CD4-positive, alpha-beta T cell treated with Interleukin-17A for 1 hour (primary cell): ENCODE measurements at places on chromosomes 1 and 21.

DNA sequence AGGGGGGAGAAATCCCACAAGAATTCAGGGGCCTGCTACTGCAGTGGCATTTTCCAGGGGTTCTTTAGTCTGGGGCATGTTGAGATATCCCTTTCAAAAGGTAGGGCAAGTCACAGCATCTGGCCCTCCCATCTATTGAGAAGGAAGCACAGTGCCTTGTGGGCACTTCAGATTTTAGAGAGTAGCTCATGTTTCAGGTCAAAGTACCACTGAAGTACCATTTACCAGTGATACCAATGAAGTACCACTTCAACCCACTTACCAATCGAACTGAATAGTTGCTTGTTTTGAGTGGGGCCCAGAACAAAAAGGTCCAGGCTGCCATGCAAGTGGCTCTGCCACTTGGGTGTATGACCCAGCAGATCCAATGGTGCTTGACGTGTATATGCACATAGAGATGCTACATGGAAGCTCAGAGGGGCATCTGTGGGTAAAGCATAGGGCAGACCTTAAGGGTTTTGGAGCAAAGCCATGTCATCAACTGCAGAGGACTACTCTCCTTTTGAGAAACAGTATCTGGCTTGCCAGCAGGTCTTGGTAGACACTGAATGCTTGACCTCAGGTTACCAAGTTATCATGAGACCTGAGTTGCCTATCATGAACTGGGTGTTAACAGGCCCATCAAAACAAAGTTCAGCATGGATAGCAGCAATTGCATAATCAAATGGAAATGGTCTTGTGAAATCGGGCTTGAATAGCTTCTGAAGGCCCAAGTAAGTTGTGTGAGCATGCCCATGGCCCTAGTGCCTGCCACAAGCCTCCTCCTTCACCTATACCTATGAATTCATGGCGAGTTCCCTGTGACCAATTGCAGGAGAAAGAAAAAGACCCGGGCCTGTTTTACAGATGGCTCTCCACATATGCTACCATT is 23.5 kb downstream of the PLA2G2D start:
- DNase-seq: no peak

DNA sequence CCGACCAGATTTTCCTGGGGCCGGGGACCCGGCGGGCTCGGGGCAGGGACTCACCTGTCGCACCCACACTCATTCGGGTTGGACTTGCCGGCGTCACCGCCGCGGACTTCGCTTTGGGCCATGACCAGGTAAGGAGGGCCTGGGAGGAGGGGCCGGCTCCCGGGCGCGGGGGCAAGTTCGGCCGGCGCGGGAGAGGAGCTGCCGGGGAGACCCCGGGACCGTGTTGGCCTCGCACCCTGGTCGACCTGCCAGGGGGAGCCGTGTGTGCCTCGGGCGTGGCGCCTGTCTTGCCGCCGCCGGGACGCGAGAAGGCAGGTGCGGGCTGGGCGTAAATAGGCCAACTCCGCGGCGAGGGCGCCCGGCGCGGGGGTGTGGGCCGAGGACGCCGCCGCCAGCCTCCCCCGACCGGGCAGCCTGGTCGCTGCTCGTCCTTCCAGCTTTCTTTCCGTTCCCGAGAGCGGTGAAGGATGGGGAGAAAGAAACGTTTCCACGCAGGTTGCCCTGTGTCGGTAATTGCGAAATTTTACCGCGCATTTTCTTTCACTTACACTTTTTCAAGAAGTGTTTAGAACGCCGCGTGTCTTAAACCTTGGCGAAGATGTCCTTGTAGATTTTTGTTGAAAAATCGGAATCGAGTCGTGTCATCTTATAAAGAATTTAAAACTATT is 558 bp downstream of the USP1 start:
- DNase-seq: no peak

DNA sequence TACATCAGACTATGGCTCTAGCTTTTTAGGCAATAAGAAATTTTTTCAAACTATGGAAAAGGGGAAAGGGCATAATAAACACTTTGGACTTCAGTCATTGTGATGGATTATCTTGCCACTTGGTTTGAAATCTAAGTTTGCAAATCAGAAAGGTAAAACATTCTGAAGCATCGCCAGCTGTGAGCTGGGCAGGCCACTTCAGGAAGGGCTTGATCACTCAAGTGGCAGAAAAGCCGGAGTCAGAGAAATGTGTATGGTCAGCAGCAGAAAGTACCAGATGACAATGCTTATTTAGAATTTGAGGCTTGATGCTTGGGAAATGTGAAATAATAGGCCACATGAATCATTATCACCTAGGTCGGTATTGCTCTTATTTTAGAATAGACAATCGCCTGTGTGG is 79.7 kb downstream of the ZNF648 start:
- DNase-seq: no peak

- DNase-seq: no peak
Measured at GRCh38 chr1:231266811-231267322, 25.9 kb downstream of the GNPAT start.

GRCh38 chr1:109290998-109291397 is 8.1 kb upstream of the PSRC1 start:
- peak; percentile 5 for DNase-seq

DNA sequence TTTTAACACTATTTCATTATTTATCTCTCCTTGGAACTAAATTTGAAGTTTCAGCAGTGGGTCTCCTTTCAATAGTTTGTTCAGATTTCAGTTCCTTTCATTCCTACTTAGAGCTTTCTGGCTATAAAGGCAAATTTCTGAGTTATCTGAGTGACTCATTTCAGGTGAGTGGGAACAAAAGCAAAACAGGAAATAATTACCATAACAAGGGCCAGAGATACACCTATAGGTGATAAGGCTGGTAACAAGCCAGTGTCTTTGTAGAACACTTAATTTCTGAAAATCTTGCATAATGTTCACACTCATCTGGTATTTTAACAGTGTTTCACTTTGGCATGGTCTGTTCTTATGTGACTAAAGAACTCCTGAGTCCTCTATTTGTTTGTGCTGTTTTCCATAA is 64.5 kb upstream of the PRRC2C start:
- DNase-seq: peak; percentile 37

DNA sequence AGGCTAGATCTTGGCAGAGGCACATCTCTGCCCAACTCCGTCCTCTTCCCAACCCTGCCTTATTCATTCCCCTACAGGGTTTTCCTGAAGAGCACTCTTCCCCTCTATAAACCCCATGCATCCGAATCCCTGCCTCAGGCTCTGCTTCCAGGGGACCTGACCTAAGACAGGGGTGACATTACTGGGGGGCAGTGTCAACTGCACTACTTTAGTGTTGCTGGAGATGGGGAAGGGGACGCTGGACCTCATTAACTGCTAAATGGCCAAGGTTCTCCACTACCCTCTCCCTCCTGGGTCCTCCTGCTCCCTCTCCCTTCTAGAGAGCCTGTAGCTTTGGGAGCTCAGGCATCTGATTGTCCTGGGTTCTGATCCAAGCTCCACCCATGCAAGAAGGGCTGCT is 126.2 kb downstream of the GRIK3 start:
- DNase-seq: no peak

GRCh38 chr1:44672961-44673674 is 1.2 kb downstream of the TMEM53 start:
- DNase-seq: no peak

DNA sequence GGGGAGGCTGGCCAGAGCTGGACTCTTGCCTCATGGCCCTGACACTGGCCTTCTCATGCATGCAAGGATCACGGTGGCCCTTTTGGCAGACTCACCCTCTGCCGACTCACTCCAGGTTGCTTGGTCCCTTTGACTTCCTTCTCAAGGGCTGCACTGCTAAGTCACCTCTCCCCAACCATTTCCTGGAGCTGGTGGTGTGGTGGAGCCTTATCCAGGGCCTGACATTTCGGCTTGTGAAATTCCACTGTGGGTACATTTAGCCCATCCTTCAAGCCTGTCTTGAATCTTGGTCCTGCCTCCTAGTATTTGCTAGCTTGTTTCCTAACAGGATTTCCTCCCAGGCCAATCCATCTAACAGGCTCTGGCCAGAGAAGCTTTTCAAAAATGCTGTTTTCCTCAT is 52.6 kb upstream of the JUN start:
- no peak for DNase-seq

GRCh38 chr21:23026878-23027277 is 2028.7 kb downstream of the NCAM2 start:
- no peak for DNase-seq

DNA sequence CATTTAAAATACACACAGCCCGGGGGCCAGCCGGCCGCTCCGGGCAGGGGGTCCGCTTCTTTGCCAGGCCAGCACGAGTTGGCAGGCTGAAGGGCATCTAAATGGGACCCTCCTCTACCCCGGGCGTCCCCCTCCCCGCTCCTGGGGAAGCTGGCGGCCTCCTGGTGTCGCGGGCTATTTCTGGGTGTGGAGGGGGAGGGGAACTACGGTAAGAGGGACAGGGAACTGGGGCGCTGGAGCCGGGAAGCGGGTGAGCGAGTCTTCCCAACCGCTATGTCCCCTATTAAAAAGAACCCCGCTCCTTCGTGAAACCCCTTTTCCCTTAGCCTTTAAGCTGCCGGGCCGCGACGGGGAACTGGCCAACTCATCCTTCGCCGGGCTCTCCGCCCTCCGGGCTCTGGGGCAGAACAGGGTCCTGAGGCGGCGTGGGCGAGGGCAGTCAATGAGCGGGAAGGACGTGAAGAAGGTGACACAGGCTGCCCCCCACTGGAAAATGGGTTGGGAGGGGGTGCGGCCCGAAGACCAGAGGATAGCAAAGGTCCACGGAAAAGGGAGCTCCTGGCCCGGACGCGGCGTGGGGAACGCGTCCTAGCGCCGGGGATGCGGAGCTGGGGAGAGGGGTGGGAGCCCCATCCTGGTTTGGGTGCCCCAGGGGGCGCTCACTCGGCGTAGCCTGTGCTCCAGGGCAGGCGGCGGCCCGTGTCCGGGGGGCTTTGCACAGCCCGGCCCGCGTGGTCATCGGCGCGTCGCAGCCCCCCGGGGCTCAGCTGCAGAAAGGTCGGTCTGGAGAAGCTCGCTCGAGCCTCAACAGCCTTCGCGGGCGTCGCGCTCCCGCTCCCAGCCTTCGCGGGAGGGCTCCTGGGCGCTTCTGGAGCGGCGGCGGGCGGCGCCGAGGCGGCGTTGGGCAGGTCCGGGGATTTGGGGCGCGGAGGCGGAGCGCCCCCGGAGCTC is 544 bp downstream of the PPM1J start:
- no peak for DNase-seq

GRCh38 chr1:23090056-23090455 is 70.8 kb downstream of the KDM1A start:
- DNase-seq: no peak

DNA sequence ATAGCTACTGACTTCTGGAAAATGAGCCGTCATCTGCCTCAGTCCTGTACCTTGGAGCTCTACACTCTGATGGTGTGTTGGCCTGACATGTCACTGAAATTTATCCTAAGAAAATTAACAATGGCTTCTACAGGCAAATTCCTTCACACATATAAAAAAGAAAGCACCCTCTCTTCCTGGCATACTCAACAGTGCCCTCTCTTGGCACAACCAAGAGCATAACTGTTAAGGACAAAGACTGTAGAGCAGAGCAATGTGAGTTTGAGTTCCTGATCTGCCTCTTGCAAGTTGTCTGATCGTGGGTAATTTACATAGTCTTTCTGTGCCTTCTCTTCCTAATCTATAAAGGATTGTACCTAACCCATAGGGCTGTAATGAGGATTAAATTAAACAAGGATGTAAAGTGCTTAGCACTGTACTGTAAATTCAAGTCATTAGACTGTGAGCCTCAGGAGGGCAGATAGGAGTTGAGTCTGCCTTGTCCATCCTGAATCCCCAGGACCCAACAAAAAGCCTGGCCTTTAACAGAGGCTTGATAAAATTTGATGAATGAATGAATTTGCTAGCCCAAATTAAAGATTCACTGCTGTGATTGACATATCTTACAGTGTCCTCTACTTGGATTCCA is 83.5 kb downstream of the SYF2 start:
- peak; percentile 64 for DNase-seq

- no peak for DNase-seq
Measured at GRCh38 chr1:49197081-49197480, 420.4 kb upstream of the BEND5 start.

GRCh38 chr1:101086783-101087182 is 61.2 kb upstream of the DPH5 start:
- DNase-seq: no peak

GRCh38 chr1:172588296-172589291 is 55.6 kb downstream of the SUCO start:
- DNase-seq: no peak
